Hypothalamus (tissue), 51 donors: ENCODE measurements at places on chromosomes 6 and 20.

DNA sequence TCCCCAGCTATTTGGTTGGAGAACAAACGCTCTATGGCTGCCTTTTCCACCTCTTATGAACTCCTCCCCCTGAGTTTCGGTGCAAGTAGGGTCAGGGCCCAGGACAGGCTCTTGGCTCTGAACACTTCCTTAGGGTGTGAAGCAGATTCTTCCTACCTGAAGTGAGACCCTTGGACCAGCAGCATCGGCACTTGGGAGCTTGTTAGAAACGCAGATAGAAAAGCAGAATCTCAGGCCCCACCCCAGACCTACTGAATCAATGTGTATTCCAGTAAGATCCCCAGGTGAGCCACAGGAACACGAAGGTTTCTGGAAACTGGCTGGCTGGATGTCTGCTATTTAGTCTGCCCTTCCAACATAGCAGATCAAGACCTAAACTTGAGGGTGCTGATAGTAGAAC, 3.2 kb downstream of the FAM50B start:
- no peak for DNase-seq

DNA sequence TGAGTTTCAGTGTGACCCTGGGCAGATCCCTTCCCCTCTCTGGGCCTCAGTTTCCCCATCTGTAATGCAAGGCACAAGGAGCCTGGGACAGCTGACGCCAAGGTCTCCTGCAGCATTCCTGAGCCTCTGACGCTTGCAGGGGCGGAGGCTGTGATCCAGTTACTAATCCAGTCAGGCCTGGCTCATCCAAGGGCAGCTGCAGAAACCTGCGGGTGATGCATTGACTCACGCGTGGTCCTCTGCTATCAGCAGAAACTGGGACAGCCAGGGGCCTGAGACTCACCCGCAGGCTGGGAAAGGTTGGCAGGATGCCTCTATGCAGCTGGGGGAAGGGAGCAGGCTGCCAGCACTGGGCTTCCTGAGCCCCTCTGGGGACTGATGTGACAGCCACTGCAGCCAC, 65.0 kb upstream of the SIRPA start:
- peak; percentile 72 for DNase-seq

DNA sequence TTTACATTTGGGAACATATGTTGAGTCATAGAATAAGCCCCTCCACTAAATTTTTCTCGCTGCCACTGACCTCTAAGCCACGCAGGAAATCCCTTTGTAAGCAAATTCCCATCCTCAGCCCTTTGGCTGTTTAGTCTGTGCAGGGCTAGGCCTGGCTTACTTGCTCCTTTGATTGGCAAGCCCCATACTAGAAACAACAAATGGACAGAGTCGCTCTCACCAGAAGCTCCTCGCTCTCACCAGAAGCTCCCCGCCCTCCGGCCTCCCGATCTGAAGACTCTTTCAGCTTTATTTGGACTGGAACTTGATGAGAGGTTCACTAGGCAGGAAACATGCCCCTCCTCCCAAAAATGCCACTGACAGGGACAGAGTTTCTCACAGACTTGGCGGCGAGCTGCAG, 149.2 kb upstream of the EXOC2 start:
- DNase-seq = no peak

GRCh38 chr20:10524034-10524476, 89.0 kb downstream of the SLX4IP start:
- no peak for DNase-seq

GRCh38 chr6:100276311-100277057, 188.2 kb downstream of the SIM1 start:
- no peak for DNase-seq

DNA sequence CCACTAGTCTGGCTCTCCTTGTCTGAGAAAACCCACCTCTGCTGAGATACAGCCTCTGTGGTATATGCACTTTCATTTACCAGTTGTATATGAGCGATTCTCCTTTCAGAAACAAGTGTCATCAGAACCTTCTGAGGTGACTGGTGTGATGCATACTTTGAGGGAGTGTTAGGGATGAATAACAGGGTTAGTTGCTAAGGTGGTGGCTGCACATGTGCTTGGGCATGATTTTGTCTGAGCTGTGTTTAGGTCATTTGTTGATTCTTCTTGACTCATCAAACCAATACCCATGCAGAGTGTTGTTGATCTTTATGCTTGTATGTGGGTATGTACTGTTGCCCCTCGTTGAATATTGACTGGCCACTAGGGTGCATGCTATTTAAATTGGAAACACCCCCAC, 25.7 kb downstream of the DTD1 start:
- no peak for DNase-seq

DNA sequence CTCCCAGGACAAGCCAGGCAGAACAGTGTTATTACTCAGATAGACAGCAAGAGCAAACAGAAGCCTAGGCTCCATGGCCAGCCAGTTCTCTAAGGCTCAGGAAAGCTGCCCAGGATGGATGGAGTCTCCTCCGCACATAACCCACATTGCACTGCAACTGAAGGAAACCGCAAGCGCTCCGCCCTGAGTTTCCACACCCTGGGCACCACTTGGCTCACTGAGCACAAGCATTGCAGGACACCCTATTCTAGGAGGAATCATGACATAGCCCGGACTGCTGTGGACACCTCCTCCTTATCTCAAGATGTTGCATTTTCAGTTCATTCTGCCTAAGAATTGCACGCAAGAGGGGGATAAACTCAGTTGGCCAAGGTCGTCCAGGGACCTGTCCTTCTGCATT, 42.9 kb downstream of the LINC00237 start:
- no peak for DNase-seq

GRCh38 chr6:15312500-15312899, 66.6 kb downstream of the JARID2 start:
- no peak for DNase-seq

DNA sequence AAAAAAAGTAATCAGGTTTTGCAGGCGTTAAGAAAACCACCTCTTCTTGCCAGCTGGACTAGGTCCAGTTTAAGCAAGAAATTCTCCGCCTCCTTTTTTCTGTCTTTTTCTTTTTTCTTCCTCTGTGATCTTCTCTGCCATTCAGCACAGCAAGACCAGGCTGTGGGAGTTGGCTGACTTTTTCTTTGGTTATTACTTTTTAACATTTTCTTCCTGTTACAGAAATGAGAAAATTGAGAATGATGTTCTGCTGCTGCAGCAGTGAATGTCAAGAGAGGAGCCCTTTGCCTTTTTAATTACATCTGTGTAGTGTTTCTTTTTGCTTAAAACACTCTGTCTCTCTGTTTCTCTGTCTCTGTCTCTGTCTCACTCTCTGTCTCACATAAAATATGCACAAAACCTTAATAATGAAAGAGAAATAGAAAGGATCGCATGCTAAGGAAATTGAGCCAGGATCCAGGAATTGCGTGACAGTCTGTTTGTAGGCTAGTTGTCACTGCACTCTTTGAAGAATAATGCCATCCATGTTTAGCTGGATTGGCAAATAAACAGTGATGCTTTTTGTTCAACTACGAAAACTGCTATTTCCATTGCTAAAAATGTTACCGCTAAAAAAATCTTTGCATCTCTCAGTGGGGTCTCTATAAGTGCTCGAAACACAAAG, 103.2 kb upstream of the SUPT3H start:
- DNase-seq = no peak

DNA sequence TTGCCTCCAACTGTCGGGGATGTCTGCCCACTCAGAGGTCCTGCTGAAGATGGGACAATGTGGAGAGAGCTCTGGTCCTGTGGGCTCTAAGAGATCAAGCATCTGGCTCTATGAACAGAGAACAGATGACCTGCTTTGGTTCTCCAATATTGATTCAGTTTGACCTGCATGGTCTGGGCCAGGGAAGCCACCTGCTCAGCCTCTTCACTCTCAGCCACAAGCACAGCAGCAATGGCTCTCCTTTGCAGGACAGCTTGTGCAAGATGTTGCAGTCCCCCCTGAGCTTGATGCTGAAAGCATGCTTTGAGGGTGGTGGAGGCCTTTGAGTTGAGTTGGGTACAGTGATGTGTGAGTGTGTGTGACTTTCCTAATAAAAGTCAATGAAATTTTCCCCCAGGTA, 18.6 kb upstream of the MCM3 start:
- DNase-seq = no peak

- DNase-seq = peak; percentile 72
Observed at GRCh38 chr6:44234101-44235025, 11.0 kb downstream of the SLC29A1 start.

DNA sequence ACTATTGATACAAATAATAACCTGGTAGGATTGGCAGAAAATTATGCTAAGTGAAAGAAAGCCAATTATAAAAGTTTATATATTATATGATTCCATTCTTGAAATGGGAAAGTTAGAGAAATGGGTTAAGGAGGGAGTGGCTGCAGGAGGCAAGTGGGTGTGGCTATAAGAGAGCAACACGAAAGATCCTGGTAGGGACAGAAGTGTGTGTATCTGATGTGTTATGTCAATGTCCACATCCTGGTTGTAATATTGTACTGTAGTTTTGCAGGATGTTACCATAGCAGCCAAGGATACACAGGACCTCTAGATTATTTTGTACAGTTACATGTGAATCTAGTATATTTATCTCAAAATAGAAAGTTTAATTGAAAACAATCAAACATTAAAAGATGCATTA, 46.8 kb downstream of the SNX5 start:
- DNase-seq = no peak

GRCh38 chr6:73073238-73073637, 152.1 kb downstream of the KHDC1L start:
- DNase-seq = no peak

- no peak for DNase-seq
Observed at GRCh38 chr20:44031781-44032582, 117.3 kb downstream of the TOX2 start.

- DNase-seq = no peak
Observed at GRCh38 chr6:170441316-170441715, 111.8 kb downstream of the PSMB1 start.

GRCh38 chr20:25018425-25018824, 25.9 kb upstream of the APMAP start:
- DNase-seq = no peak

GRCh38 chr20:45998761-45999160, 9.9 kb upstream of the MMP9 start:
- DNase-seq = no peak

DNA sequence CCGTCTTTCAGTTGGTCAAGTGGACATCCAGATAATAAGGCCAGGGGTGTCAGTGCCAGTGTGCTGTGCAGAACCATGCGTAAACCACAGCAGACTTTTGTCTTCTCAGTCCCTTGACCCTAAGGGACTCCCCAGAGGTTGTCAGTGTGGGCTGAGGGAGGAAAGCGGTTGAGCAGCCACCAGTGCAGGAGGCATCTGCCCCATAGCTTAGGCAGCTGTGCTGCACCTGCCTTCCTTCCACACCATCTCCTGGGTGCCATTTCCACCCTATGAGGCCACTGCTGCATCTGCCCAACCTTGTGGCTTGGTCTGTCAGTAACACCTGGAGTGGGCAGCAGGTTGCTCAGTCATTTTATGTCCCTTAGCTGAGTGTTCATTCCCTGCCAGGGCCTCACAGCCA, 26.0 kb downstream of the PRPF6 start:
- DNase-seq = no peak

DNA sequence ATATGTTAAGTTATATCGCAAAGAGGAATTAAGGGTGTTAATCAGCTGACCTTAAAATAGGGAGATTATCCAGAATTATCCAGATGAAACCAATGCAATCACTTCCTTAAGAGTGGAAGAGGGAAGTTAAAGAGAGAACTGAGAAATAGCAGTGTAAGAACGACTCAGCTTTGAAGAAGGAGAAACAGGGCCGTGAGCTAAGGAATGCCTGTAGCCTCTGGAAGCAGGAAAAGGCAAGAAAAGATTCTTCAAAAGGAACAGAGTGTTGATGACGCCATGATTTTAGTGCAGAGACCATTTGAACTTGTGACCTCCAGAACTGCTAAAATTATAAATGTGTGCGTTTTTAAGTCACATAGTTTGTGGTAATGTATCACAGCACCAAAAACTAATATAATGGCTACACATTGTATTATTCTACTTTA, 32.7 kb downstream of the ILRUN start:
- no peak for DNase-seq

DNA sequence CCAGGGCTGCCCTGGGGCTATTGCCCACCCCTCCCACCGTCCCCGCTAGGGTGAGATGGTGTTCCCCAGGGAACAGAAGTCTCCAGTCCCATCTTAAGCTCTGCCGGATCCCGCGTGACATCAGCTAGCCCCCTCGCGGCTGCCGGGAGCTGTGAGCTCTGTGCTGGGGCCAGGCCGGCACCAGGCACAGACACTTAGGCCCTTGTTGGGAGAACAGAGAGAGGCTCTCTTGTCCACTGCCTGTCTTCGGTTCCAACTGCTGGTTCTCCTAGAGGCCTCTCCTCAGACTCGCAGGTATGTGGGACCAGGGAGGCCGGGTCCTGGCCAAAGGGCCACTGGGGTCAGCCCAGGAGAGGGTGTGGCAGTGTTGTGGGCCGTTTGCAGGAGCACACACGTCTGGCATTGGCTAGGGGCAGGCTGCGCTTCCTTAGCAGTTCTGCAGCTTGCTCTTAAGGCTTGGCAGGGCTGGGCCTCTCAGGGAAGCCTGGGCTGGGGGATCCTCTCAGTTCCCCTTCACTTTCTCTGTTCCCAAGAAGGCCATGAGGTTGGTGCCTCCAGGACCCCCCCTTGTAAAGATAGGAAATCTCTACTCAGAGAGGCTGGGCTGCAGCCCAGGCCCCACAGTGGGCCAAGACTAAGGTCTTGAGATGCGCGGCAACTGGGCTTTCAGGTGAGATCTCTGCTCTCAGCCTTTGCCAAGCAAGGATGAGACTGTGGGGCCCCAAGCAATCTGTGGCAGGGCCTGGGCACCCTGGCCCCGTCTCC, 6.3 kb downstream of the SGK2 start:
- peak; percentile 43 for DNase-seq

GRCh38 chr20:43662943-43663655, 3.8 kb upstream of the MYBL2 start:
- DNase-seq = no peak

DNA sequence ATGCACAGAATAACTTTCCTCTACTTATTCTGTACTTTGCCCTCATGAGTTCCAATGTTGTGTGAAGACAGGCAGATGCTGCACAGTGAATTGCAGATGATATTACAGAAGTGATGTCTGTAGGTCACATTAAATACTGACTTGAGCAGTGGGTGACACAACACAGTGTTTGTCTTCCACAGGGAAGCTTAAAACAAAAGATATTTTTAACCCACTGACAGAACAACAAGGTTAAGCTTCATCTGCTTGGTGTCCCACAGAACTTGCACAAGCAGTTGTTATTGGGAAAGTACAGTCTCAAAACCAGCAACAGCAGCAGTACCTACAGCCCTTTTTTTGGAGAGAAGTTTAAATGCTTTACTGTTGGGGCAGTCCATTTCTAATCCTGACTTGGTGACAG, 10.5 kb downstream of the SUMO4 start:
- DNase-seq = no peak

DNA sequence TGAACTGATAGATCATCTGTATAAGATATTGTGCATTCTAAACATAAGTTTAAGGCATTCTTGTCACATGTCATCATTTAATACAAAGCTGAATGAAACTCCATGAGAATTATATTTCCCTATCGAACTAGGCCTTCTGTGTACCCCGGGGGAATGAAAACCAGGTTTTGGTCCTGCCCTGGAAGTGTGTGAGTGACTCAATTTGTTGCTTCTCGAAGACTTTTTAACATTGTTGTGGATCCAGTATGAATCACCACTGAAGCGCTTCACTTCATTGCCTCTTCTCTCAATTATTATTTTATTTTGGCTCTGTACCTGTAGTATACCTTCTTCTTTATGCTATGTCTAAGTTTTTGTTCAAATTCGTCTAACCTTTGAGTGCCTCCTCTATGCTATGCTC, 150.8 kb downstream of the GRIK2 start:
- no peak for DNase-seq

- no peak for DNase-seq
Observed at GRCh38 chr6:21856456-21856825, 262.9 kb downstream of the SOX4 start.

GRCh38 chr6:9985481-9985880, 429.4 kb downstream of the TFAP2A start:
- no peak for DNase-seq

GRCh38 chr20:12729326-12729725, 279.4 kb upstream of the SPTLC3 start:
- no peak for DNase-seq
